NCI-H2081 (cell line): ENCODE measurements at places on chromosomes 16 and 17.

GRCh38 chr17:13734880-13735279 is 133.2 kb upstream of the HS3ST3A1 start:
- DNase-seq, result no peak

DNA sequence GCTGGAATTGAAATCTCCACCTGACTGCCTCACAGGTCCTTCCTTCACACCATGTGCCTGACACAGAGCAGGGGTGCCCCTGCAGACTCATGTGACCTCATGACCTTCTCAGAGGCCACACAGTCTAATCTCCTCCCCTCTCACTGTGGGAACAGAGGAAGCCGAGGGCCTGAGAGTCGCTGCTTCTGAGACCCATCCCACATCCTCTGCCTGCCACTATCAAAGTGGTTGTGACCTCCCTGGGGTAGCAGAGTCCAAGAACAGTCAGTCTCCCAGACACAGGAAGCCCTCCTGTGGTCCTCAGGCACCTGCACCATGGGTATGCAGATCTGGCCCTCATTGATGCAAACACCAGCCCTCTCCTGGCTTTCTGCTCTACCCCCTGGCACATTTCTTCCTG is 78.5 kb downstream of the RAB11FIP4 start:
- DNase-seq, result no peak

DNA sequence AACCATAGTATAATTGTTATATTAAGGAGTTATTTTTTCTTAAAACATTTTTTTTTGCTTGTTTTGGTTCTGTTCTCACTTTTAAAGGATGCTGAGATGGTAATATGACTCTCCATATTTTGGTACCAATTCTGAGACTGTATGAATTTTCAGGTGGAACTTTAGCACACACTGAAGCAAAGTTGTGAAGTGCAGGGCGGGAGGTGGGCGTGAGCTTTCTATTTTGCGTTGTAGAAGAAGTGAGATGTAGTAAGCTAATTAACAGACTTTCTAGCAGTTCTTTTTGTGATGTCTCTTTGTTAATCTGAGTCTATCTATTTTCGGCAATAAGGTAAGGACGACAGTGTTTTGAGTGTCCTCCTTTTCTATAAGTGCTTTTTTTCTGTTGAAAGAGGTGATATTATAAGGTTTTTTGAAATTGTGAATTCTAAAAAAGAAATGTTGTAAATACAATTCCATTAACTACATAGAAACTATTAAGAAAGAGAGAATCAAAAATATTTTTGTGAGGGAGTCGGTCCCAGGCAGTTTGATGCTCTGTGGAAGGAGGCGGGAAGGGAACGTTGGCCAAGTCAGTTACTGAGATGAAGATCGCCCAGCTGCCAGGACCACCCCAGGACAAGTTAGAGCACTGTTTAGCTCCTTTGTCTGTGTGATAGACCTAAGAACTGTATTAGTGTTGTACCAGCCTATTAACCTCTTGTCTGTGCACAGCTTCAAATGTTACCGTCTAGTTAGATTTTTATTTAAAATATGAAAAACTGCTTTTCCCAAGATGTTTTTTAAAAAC is 65.0 kb downstream of the CCDC182 start:
- DNase-seq, result no peak

DNA sequence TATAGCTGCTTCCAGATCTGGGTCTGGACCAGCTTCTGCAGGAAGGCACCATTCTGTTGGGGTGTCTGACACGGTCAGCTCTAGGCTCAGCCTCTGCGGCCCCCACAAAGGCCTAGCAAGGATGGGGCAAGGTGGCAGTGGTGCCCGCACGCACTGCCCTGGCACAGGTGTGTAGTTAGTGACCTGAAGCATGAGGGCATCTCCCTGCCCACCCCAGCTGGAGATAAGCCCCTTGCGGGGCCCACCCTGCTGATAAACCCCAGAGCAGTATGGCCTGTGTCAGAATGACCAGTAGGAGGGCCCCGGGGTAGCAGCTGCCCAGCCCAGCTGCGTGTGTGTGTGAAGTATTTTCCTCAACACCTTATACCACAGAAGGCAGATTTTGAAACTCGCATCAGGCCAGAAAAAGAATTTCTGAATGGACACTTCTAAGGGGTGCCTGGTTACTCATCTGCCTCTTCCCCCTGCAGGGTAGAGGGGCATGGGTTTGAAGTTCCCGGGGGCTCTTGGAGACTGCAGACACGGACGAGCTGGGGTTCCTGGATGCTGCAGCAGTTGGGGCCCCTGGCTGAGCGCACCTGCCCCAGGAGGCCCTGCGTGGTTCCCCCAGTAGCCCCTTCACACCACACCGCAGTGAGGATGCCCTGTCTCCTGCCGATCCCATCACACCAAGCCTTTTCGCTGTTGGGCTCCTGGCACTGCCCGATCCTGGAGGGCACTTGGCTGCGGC is 4.5 kb downstream of the ARHGDIA start:
- no peak for DNase-seq

GRCh38 chr16:14310519-14310991 is 239.4 kb downstream of the MRTFB start:
- no peak for DNase-seq

DNA sequence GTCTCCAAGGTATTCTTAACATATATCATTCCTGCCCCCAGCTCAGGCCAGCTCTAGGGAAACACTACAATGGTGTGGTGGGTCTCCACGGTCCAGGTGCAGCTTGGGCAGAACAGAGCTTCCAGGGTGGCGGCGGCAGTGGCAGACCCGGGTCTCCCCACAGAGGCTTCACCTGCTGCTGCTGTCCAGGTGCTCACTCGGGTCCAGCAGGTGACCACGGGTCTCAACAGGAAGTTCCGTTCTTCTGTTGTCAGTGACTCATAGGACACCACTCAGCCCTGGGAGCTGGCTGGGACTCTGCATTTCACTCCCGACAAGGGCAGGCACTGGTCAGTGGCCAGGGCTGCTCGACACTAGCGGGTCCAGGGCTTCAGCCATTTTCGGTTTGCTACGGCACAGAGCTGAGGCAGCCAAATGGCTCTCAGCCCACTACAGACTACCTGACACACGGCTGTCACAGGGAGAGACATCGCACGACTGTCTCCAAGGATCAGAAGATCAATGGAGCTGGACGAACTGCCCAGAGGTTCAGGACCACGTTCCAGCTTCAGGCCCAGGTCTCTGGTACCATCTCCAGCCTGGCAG is 16.7 kb downstream of the MTHFSD start:
- no peak for DNase-seq

DNA sequence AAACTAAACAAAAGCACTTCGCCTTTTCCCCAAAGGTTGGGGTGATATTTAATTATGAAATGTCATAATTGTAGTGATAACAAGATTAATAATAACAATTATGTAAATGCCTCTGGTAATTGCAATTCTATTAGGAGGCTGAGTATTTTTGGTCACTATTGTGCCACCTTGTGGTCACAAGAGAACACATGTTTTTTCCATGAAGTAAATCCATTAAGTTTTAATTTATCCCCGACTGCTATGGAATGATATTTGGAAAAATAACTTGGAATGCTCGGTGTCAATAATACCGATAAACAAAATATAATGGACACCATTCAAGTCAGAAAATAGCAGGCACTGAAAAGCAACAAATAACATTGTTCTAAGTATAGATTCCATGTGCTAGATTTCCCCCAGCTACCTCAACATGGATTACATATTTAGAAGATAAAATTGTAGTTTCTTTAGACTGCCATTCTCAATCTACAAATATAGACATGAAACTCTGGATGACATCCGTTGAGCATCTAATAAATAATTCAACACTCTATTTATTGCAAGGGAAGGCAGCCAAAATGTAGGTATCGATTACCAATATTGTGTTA is 25.0 kb upstream of the KCNJ2 start:
- DNase-seq, result peak; percentile 24

GRCh38 chr17:53061446-53061845 is 761.3 kb upstream of the KIF2B start:
- no peak for DNase-seq

DNA sequence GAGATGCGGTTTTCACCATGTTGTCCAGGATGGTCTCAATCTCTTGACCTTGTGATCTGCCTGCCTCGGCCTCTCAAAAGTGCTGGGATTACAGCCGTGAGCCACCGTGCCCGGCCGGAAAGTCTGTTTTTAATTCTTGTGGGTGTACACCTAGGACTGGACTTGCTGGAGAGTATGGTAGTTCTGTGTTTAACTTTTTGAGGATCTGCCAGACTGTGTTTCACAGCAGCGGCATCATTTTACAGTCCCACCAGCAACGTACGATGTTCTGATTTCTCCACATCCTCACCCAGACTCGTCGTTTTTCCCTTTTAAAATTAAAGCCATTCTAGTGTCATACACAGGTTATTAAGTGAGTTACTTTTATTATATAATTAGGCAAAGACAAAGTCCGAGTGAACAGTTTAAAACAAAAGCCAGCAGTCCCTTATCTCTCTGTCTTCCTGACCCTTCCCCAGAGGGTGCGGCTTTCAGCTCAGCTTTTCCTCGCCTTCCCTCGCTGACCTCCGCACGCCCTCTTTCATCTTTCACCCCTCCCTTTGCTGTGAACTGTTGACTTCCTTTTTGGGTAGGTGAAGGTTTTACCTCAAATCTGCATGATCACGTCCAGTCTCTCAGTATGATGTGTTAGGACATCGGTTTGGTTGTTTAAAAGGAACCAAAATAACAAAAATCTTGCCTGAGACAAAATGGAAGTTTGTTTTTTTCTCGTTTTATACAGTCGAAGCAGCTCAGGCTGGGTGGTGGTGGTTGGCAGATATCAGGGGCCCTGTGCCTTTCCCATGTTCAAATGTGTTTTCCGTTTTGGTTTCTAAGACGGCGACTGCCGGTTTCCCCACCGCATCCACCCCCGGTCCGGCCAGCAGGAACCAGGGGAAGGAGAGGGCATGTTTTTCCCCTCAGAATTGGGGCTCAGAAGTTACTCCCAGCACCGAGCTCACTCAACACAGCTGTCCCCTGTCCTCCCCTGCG is 18.0 kb downstream of the FAM234A start:
- DNase-seq, result no peak

DNA sequence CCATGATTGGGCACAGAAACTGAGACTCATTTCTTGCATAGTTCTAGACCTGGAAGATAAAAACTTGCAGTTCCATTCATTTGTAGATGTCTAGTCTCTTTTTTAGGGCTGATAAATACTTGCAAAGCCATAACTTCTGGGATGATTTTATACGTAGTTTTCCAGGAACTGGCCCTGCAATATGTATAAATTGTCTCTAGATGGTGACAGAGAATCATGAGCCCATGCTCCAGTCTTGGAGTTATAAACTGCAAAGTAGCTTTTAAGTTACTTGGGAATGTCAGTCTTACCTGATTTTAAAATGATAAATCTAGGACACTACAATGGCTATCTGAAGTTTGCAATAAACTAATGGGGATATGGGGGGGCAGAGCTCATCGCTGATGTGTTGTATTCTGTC is 3.0 kb upstream of the ADAMTS18 start:
- no peak for DNase-seq

- DNase-seq, result peak; percentile 16
Observed at GRCh38 chr16:47431960-47432359, 28.9 kb downstream of the ITFG1 start.

DNA sequence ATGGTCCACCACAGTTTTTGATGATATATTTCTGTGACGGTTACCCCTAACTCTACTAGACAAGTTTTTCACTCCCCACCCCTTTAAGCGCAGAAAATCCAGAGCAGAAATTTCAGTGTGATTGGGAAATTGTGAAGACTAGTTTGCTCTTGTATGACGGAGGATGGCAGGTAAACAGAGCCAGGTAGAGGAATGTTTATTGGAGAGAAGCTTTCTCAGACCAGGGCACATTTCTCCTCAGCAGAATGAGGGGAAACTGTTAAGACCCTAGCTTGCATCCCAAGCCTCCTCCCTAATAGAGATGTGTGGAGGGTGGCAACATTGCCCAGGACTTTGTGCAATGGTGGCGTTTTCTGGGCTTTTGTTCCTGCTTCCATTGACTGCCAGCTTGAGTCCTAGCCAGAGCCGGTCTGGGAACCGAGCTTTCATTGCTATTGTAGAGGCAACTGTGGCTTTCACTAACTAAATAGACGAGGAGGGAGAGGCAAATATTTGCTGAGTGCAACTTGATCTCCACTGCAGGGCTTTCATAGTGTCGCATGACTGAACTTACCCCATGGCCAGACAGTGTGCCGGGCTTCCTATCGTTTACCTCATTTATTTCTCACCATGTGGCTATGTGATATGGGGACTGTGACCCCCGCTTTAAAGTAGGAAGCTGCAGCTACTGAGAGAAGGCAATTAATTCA is 159.6 kb upstream of the MPHOSPH6 start:
- peak; percentile 94 for DNase-seq

DNA sequence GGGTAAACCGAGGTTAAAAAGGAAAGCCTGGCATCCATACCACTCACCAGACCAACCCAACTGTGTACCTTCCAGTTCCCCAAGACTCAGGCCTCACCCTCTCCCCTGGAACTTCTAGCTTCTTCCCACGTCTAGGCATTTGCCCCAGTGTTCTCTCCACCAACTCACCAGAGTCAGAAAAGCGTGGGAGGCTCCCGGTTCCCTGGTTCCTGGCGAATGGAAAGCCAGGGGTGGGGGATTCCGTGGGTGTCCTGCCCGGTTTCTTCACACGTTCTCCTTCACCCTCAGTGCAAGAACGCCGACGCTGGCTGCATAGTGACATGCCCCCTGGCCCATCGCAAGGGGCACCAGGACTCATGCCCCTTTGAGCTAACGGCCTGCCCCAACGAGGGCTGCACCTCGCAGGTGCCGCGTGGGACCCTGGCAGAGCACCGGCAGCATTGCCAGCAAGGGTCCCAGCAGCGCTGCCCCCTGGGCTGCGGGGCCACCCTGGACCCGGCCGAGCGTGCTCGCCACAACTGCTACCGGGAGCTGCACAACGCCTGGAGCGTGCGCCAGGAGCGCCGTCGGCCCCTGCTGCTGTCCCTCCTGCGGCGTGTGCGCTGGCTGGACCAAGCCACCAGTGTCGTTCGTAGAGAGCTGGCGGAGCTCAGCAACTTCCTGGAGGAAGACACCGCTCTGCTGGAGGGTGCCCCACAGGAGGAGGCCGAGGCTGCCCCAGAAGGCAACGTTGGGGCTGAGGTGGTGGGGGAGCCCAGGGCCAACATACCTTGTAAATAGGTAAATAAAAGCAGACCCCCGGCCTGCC is 1.7 kb downstream of the RNF151 start:
- no peak for DNase-seq
